ENCODE measurements at places on chromosomes 4 and X.

DNA sequence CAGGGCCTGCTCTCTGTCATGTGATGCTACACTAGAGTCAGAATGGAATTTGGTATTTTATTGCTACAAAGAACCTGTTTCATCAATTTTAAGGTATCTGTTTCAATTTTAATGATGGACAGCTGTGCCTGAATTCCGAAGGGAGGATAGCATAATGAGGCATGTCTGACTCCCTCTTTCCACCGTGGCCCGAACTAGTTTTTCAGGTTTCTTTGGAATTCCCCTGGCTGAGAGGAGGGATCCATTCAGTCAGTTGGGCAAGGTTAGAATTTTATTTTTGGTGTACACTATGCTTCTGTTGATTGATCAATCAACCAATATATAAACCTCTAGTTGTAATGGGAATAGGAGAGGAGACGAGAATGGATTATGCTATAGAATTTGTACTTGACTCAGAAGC is 761.8 kb downstream of the FAM133A start:
- ATAC-seq, result no peak
- no peak overlapping the region for H3K27ac ChIP-seq
- no peak overlapping the region for H3K4me3 ChIP-seq
- H3K4me1 ChIP-seq, result no peaks in the 10 kb centered on the region
- no peaks in the 10 kb centered on the region for H3K36me3 ChIP-seq
- H3K27me3 ChIP-seq, result no peaks in the 10 kb centered on the region

DNA sequence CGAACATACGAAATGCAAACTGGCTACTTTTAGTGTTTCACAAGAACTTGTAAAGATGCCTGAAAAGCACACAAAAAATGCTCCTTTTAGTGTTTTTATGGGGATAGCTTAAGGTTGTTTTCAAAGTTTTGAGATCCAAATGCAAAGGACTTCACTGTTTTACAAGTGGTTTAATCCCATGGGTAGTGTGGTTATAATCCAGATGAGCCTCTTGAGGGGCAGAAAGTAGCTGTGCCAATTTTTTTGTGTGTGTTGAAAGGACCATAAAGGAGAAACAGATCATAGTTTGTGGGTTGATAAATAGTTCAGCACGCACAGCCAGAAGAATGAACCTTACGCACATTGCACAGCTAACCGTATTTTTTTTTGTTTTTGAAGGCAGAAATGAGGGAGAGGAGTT is 126.9 kb upstream of the GIMD1 start:
- ATAC-seq, result no peak
- H3K4me3 ChIP-seq, result no peak overlapping the region

GRCh38 chr4:177582992-177583391 is 140.8 kb upstream of the AGA start:
- H3K4me1 ChIP-seq, result no peaks in the 10 kb centered on the region
- H3K27me3 ChIP-seq, result no peaks in the 10 kb centered on the region
- no peak overlapping the region for H3K4me3 ChIP-seq
- no peak for ATAC-seq

DNA sequence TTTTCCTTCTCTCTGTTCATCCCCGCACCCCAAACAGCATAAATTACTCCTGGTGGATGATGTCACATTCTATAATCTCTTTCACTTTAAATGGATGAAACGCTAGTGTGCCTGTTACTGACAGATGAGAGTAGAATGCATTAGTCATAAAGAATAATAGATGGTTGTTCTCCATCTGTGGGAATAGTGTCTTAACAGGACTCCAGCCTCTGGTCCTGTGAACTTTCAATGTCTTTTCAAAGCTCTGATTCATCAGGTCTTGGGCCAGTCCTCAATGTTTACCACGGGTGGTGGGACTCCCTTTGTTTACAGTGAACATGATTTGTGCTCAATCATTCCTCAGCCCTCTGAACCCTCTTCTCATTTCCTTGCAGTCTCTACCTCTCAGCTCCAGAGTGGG is 182.6 kb downstream of the GABRB1 start:
- no peaks in the 10 kb centered on the region for H3K4me1 ChIP-seq
- no peaks in the 10 kb centered on the region for H3K36me3 ChIP-seq
- ATAC-seq, result no peak

- no peak for ATAC-seq
- H3K36me3 ChIP-seq, result no peaks in the 10 kb centered on the region
- peaks cover 66% of the 10 kb centered on the region for H3K27me3 ChIP-seq
- no peak overlapping the region for H3K27ac ChIP-seq
- H3K4me3 ChIP-seq, result no peak overlapping the region
Measured at GRCh38 chr4:8727131-8727530, 134.6 kb downstream of the CPZ start.

DNA sequence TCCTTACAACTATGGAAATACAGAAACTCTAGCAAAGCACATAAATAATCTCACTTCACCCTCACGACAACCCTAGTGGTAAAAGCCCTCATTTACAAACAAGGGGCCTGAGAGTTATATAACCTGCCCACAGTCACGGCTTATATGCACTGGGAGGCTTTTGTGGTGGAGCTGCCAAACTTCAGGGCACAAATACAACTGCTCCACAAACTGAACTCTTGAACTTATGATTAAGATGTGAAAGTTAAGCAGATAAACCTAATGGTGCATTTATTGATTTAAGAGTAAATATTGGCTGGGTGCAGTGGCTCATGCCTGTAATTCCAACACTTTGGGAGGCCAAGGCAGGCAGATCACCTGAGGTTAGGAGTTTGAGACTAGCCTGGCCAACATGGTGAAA is 19.0 kb downstream of the SLC2A9 start:
- H3K4me1 ChIP-seq, result peaks cover 19% of the 10 kb centered on the region
- ATAC-seq, result no peak
- H3K4me3 ChIP-seq, result no peak overlapping the region
- no peaks in the 10 kb centered on the region for H3K27me3 ChIP-seq
- no peaks in the 10 kb centered on the region for H3K36me3 ChIP-seq
- no peak overlapping the region for H3K27ac ChIP-seq

GRCh38 chr4:33437406-33437805 is 2717.2 kb downstream of the PCDH7 start:
- no peak for ATAC-seq
- H3K36me3 ChIP-seq, result no peaks in the 10 kb centered on the region
- H3K27ac ChIP-seq, result no peak overlapping the region
- no peak overlapping the region for H3K4me3 ChIP-seq
- H3K27me3 ChIP-seq, result no peaks in the 10 kb centered on the region
- H3K4me1 ChIP-seq, result no peaks in the 10 kb centered on the region

DNA sequence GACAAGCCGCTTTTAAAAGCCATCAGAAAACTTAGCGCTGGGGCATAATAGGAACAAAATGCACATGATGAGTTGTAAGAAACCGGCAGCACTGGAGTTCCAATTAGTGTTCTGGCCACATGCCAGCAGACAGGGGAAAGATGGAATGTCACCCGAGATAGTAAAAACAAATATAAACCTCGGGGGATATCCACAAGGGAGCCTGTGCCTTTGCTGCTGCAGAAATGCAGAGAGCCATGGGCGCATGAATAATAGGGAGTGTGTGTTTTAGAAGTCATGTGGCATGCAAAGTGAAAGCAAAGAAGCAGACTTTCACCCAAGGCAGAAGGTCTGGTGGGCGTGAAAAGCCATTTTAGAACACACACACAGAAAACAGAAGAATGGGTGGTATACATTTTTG is 19.1 kb downstream of the GPRASP3 start:
- H3K27ac ChIP-seq, result no peak overlapping the region
- H3K36me3 ChIP-seq, result no peaks in the 10 kb centered on the region
- H3K27me3 ChIP-seq, result no peaks in the 10 kb centered on the region
- H3K4me1 ChIP-seq, result no peaks in the 10 kb centered on the region
- H3K4me3 ChIP-seq, result no peak overlapping the region

- no peak overlapping the region for H3K27ac ChIP-seq
- H3K4me3 ChIP-seq, result no peak overlapping the region
- no peak for ATAC-seq
- no peaks in the 10 kb centered on the region for H3K4me1 ChIP-seq
Measured at GRCh38 chrX:14963447-14964236, 90.4 kb downstream of the MOSPD2 start.

- no peak for ATAC-seq
- H3K27me3 ChIP-seq, result no peaks in the 10 kb centered on the region
- H3K4me3 ChIP-seq, result no peak overlapping the region
- no peak overlapping the region for H3K27ac ChIP-seq
- H3K36me3 ChIP-seq, result no peaks in the 10 kb centered on the region
Measured at GRCh38 chr4:18138076-18138665, 116.6 kb upstream of the LCORL start.

- no peaks in the 10 kb centered on the region for H3K4me1 ChIP-seq
- no peak for ATAC-seq
- no peaks in the 10 kb centered on the region for H3K27me3 ChIP-seq
- H3K27ac ChIP-seq, result peak overlapping the region; percentile 63
Measured at GRCh38 chr4:112818594-112818965, 181.6 kb downstream of the LARP7 start.

GRCh38 chr4:103207673-103208072 is 9.5 kb upstream of the CENPE start:
- no peaks in the 10 kb centered on the region for H3K4me1 ChIP-seq
- H3K27ac ChIP-seq, result no peak overlapping the region
- no peaks in the 10 kb centered on the region for H3K27me3 ChIP-seq
- no peak overlapping the region for H3K4me3 ChIP-seq

Data from gastroesophageal sphincter (tissue), 4 donors.